ENCODE measurements at places on chromosomes 11 and 22.

DNA sequence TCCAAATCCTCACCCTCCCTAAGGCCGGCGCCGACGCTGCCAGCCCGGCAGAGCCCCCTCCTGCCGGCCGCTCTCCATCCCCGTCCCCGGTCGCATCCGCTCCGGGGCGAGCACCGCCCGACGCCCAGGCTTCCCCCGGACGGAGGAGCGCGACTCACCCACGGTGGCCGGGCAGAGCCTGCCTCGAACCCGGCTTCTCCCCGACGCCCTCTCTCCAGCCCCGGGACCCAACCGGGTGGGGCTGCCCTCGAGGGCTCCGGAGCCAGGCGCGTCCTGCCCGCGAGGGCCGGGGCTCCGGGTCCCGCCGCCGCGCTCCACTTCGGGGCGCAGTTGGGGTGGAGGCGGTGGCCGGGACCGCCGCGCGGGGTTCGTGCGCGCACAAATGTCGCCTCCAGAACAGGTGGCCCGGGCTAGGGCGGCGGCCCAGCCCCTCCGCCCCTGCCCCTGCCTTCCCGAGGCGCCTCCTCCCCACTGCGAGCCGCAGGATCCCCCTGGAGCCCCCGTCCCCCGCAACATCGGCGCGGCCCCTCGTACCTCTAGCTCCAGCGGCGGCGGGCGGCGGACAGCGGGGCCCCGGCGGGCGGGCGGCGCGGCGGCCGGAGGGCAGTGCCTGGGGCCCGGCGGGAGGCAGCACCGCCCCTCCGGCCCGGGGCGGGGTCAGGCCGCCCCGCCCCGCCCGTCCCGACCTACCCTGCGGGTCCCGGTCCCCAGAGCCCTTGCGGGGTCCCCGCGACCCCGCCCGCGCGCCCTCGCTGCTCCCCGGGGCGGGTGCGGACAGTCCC is at the start of gene A4GALT:
Gene A4GALT (minus strand): TSS at position 608 of the 782 bp plus-strand sequence. CDS start 26,919 bp downstream, outside the sequence.
- peak; percentile 13 for DNase-seq

- no peak for DNase-seq
Measured at GRCh38 chr11:4111834-4112233, 17.2 kb downstream of the RRM1 start.

GRCh38 chr11:130677486-130678153 is 229.2 kb downstream of the ADAMTS15 start:
- DNase-seq, result peak; percentile 60

DNA sequence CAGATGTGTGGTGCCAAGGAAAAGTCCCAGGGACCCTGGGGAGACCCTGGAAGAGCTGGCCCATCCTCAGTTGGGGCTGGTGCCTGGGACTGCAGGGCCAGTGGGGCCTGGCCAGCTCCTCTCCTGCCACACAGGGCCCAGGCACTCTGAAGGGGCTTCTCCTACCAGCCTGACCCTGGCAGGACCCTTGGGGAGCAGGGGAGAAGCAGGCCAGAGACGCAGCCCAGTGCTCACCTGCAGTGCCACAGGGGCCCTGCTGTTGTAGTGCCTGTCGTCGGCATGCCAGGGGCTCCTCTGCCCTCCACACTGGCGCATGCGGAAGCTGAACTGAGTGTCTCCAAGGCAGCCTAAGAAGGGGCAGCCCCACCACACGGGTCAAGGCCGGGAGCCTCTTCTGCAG is 9.1 kb downstream of the DENND6B start:
- DNase-seq, result no peak

GRCh38 chr22:22888571-22889353 is 1.1 kb downstream of the IGLL5 start:
- DNase-seq, result no peak

- no peak for DNase-seq
Measured at GRCh38 chr11:125542709-125543108, 26.6 kb upstream of the EI24 start.

DNA sequence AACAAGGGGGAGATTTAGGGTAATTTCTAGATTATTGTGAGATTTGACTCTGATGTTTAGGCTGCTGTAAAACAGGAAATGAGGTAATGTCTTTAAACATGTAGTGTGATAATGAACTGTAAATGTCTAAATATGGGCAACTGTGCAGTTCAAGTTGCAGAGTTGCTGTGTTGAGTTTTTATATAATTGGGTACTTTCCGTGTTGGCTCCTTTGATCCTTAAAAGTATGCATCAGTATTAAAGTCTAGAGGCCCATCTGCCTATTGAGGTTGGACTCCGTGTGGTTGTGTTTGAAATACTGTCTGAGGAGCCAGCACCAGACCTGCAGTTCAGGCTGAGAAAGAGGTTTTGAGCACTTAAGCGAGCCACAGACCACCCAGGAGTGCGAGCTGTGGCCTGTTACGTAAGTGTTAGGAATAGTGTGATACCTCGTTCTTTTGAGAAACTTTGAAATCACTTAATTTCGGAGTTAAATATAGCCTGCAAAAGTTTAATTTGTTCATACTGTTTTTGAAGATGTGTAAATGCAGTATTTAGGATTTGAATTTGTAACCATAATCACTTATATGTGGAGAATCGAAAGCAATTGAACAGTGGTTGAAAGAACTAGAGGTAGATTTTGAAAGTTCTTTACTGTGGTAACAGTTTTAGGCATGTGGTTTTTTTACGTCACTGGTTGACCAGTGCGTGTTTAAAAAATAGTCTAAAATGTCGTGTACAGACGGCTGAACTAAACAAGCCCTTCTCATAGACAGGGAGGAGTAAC is 9.0 kb downstream of the FAM118A start:
- no peak for DNase-seq
